Activated gamma-delta T cell treated with anti-CD3 and anti-CD28 coated beads, Interleukin-2, amount 50 U/mL, for 16 hours (primary cell): ENCODE measurements at places on chromosomes 4 and X.

GRCh38 chr4:153152501-153153338 lies 51.5 kb upstream of the TRIM2 start:
- DNase-seq, result peak; percentile 24

- no peak for DNase-seq
These were observed 21.9 kb downstream of the CCKAR start for GRCh38 chr4:26468283-26468949.

DNA sequence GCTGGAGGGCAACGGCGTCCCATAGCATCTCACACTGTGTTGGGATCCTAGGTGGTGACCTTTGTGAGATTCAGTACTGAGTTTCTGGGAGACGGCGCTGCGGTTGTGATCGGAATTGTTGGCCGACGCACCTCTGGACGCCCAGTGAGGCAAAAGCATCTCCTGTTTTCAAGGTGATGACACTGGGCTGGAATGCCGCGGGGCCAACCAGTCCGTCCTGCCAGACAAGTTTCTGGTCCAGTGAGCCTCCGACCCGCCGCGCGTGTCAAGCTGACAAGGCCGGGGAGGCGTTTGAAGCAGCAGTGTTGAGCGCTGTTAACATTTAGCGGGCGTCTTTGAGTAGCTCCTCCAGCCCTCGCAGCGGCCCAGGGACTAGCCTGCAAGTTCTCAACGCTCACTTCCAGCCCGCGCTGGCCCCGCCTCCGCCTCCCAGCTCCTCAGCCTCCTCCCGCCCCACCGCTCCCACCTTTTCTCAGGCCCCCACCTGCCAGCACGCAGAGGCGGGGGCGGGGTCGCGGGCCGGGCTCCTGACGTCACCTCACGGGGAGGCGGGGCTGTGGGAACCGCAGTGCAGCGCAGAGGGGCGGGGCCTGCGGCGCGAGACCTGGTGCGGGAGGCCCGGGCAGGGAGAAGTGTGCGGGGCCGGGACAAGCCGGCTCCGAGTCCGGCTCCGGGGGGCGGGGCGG lies 482 bp upstream of the CDS1 start:
- DNase-seq, result peak; percentile 72

DNA sequence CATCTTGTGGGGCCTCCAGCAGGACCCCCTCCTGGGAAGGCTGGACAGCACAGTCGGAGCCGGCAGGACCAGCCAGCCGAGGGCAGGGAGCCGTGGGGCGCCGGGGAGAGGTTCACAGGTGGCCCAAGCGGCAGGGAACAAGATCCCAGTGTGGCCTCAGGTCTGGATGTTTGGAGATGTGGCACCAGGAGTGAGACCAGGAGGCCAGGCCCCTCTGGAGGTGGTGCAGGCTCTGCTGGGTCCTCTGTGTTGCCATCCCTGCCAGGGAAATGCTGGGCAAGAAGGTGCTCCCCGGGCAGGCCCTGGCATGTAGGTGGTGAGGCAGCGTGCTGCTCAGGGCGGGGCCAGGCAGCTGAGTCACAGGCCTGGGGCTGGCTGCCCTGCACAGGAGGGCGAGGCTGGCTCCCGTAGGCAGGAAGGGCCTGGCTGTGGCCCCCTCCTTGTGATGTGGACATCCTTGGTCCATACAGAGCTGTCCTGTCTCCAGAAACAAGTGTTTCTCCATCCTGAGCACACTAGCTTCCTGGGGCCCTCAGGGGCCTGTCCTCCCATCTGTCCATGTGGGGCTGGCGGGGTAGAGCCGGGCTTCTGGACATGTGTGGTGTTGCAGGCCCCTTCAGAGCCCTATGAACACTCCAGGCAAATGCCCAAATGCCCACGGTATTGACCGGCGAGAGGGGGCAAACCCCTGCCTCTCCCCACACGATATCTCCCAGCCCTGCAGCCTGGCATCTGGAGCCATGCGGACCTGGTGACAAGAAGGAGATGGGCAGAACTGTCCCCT lies 4.8 kb upstream of the HGFAC start:
- no peak for DNase-seq

DNA sequence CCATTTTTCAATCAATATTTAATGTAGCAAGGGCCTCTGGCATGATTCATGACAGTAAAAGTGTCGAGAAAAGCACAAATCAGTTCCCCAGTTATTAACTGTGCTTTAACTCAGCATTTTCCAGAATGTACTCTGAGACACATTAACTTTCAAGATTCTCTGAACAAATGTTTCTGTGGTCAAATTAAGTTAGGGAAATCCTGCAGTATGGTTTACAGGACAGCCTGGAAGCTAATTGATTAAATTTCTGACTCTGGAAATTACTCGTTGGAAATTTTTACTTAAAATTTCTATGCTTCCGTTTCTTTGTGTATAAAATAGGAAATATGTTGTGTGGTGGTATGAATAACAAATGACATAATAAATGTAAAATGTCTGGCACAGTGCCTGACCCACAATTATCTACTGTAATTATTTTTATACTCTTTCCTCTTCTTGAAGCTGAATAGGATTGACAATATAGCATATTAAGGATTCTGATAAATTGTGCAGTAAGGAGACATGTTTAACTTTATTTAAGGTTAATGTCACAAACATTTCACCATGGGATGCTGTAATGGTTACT lies 33.7 kb downstream of the STK32B start:
- DNase-seq, result no peak

GRCh38 chr4:110620691-110621327 lies 2.1 kb downstream of the PITX2 start:
- no peak for DNase-seq

- DNase-seq, result peak; percentile 40
These were observed at the start of gene AMOT for GRCh38 chrX:112840382-112841113. Gene AMOT (minus strand): TSS chrX:112840831. CDS start chrX:112823126, 17,705 bp downstream.

DNA sequence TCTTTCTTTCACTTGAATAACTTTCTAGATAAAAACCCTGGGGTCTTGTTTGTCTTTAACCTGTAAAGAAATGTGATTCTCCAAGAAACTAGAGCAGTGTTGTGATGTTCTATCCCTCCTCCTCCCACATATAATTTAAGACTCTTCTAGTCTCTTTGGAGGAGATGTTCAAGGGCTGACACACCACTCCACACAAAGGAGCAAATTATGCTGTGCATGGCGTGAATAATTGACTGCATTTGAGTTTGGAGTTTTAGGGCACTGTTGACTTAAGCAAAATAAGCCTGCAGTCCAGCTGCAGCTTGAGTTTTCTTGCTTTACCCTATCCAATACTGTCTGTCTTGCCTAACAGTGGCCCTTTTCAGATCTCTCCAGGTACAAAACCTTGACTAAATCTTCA lies 119.7 kb downstream of the CHRDL1 start:
- no peak for DNase-seq

- no peak for DNase-seq
These were observed 214.5 kb upstream of the TACR3 start for GRCh38 chr4:103934178-103934789.

GRCh38 chrX:20414066-20414465 lies 147.4 kb upstream of the RPS6KA3 start:
- DNase-seq, result no peak

DNA sequence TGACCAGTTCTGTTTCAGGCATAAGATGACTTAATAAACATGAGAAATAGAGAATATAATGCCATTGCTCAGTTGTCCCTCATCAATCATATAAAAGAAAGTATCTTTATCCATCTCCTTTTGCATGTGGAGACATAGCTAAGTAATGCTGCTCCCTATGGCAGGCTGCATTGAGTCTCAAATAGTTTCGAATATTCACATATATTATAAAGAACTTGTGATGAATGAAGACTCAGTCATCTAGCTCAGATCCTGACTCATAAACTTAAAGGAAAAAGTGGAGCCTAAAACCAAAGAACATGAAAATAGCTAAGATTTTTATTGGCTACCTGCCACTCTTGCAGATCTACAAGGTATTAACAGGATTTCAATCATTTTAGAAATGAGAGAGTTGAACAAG lies 11.7 kb upstream of the TLL1 start:
- no peak for DNase-seq

DNA sequence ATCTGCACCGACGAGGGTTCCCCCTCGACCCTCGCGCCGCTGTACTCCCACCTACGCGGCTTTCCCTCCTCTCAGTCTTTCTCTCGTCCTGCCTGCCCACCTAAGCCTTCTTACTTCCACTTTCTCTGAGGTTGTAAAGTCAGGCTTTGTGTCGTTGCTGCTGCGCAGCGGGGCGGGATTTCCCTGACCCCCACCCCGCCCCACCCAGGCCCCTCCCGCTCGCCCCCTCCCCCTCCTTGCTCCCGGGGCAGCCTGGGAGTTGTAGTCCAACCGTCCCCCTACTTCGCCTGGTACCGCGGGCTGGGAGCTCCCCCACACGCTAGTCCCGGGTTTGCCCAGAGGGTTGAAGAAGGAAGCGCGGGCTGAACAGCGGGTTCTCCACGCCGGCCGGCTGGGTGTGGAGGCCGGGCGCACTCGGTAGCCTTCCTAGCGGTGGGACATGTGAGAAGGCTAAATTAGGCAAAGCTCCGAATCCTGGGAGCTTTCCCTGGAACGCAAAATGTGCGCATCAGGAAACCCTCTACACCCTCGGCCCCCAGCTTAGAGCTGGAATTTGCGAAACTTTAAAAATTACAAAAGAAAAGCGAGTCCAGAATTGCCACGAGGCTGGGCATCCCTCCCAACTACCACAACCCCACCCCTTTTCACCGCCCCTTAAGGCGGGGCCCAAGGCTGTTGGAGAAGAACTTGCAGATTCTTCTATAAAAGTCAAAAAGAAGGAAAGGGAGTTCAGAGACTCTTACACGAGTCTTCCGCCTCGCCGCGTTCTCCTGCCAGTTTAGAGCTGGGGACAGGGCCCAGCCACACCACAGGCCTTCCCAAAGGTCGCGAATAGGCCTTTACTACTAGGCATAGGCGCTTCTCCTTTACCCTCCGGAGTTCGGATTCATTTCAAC lies at the start of gene ATP11C:
Gene ATP11C (minus strand): TSS at position 153 of the 896 bp plus-strand sequence. CDS start 1,011 bp downstream, outside the sequence.
- DNase-seq, result peak; percentile 68

GRCh38 chr4:73070074-73070390 lies 516 bp upstream of the COX18 start:
- DNase-seq, result no peak

DNA sequence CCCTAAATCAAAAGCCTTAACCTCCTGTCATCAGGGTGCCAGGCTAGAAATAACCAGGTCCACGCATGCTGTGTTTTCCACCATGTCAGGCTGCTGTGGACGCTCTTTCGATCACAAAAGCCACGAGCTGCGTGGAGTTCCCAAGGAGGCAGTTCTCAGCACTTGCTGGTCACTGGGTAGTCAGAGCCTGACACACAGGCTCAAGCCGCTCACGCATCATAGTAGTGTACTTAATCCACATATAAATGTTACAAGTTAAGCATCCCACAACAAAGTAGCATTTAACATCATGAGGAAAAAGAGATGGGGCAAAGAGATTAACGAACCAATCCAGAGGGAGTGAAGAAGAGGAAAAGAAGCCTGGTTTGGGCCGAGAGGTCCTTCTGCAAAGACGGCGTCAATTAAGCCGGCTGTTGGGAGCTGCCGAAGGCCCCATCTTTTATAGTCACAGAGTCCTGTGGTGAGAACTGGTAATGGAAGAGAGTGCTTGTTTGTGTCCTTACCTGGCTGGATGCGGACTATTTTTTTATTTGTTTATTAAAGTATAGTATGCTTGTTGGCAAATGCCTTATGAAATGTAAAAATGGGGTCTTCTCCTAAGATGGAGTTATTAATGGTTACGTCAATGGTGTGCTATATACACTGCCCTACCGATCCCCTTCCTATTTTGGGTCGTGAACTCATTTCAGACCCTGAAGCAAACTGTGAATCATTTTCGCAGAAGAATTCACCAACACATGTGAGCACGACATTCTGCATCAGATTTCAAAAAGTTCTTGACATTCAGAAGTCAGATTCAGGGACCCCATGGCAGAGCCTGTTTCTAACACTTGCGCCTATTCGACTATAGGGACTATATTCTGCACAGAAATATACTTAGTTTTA lies 675 bp downstream of the PRIMPOL start:
- DNase-seq, result peak; percentile 3

DNA sequence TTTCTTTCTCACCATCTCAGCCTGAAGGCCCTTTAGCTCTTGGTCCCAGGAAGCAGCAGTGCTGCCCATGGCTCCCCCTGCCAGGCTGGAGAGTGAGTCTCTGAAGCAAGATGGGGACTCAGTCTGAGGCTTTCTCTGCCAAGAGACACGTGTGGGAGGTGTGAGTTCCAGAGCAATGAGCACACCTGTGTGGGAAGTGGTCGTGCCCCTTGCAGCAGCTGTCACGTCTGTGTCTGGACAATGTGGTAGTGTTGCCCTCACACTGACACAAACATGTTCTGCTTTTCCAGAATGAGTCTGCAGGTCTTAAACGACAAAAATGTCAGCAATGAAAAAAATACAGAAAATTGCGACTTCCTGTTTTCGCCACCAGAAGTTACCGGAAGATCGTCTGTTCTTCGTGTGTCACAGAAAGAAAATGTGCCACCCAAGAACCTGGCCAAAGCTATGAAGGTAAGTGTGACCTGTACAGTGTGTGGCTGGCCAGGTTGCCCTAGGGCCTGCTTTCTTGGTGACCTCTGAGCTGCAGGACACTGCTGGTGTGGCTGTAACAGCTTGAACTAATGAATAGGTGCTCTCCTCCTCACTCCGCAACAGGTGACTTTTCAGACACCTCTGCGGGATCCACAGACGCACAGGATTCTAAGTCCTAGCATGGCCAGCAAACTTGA lies 1.9 kb downstream of the TACC3 start:
- peak; percentile 45 for DNase-seq
